ENCODE measurements at places on chromosomes 3 and 15.

- DNase-seq = no peak
Measured at GRCh38 chr3:151228666-151229040, 25.6 kb upstream of the GPR171 start.

DNA sequence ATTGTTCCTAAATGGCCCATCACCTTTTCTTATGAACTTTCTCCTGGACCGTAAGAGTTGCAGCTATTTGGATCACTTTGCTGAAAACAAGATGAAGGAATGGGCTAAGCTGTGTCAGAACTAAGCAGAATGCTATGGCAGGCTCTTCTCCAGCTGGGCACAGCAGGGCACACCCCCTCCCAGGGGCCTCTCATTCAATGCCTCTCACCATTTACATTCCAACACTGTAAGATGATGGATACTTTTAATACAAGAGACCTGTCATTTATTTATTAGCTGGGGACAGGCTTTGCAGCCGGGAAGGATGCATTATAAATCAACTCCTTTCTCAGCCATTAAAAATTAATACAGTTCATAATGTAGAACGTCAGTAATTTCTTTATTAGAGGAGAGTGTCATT lies 240.1 kb downstream of the NTRK3 start:
- DNase-seq = no peak

GRCh38 chr3:50273689-50274065 lies 4.7 kb downstream of the SEMA3B start:
- DNase-seq = no peak

- peak; percentile 89 for DNase-seq
Measured at GRCh38 chr3:63343674-63344073, 65.6 kb downstream of the SYNPR start.

- no peak for DNase-seq
Measured at GRCh38 chr3:48047841-48048464, 31.7 kb upstream of the MAP4 start.

DNA sequence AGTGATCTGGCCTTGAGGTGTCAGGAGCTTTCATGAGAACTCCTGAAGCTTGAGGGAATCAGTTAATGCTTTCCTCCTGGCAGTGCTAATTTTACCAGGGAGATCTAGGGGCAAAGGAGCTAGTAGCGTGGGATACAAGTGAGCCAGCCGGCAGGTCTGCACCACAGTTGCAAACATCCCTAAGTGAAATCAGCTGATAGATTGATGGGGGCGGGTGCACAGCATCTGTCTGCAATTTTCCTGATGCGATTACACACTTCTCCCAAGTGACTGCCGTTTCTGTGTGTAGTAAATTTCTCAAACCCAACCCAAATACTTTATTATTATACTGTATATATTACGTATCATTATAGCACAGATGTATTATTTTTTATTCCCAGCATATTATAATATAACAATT lies 304.5 kb downstream of the AGBL1 start:
- DNase-seq = no peak

DNA sequence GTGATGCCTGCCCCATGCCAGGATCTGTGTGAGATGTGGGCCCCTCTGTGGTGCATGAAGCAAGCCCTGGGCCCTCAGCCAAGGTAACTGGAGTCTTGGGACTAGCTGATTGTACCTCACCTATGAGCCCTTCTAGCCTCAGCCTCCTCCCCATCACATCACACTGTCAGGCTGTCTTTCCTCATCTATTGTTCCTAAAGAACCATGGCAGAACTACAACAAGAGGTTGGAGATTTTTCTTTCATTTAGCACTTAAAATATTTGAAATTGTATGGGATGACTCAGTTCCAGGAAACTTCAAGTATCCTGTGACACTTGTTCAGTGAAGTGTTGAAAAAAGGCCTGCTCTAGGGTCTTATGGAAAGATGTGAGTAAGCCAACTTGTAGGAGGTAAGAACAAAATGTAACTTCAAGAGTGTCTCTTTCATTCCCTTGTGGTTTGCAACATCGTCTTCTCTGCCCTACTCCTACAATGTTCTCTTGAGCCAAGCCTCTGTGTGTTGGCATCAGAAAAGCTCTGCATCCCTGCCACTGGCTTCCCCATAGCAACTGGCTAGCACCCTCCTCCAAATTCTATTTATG lies 58.7 kb upstream of the TIPARP start:
- DNase-seq = no peak

DNA sequence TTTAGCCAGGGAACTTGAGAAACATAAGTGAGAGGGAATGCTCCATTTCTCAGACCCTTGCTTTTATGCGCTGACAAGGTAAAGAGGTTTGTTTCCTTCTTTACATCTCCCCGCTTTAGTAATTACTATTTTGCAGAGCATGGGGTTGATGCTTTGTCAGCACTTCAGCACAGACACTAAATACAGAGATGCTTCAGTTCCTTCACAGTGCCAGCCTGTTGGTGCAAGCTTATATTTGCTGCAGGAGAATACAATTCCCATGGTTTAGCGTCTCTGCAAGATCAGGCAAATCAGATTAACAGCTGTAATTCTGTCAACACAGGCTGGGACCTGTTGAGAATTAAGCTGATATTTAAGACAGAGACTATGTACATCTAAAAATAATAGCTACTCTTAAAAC lies 2.9 kb downstream of the FMN1 start:
- no peak for DNase-seq

GRCh38 chr3:127816783-127817405 lies 5.4 kb downstream of the MGLL start:
- DNase-seq = no peak

DNA sequence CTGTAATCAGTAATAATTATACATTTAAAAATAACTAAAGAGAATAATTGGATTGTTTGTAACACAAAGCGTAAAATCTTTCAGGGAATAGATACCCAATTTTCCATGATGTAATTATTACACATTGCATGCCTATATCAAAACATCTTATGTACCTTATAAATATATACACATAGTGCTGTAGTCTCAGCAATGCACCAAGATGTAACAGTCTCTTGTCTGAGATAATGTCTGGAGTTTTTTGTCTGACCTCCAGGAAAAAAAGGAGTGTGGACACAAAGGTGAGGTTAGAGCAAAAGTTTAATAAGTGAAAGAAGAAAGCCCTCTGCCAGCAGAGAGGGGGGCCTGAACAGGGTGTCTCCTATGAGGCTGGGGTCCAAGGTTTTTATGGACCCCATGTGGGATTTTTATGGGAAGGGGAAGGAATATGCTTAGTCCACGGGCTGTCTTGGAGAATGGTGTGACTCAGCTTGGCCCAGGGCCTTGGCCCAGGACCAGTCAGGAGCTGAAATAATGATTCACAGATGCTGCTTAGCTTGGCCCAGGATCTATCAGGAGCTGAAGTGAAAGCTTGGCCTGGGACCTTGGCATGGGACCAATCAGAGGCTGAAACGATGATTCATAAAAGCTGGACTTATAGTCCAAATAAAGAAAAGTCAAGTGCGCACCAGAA lies 545.0 kb downstream of the ZPLD1 start:
- no peak for DNase-seq
